ENCODE measurements at places on chromosomes 3 and 15.

DNA sequence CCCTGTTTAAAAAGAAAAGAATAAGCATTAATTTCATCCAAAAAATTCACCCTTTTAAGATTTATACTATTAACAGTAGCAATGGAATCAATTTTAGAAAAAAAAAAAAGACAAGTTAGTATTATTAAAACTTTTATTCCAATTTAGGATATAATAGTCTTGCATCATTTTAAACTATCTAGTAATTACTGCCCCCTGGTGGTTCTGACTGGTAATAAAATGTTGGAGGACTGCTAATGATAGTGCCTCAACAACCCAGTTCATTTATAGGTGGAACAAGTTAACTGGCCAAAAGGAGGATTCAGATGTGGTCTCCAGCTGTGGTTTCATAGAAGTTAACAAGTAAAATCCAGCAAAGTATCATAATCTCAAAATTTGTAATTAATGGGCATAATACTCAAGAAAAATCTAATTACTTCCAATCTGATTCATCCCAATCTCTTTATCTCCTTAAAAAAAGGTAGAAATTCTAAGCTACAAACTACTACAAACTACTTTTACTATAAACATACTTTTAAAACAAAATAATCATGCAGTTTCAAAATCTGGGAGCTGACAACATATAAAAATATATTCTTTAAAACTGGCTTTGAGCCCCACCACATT, 30.7 kb upstream of the WDR49 start:
- DNase-seq = peak; percentile 67

- DNase-seq = no peak
Observed at GRCh38 chr3:31096661-31097395, 202.4 kb upstream of the GADL1 start.

DNA sequence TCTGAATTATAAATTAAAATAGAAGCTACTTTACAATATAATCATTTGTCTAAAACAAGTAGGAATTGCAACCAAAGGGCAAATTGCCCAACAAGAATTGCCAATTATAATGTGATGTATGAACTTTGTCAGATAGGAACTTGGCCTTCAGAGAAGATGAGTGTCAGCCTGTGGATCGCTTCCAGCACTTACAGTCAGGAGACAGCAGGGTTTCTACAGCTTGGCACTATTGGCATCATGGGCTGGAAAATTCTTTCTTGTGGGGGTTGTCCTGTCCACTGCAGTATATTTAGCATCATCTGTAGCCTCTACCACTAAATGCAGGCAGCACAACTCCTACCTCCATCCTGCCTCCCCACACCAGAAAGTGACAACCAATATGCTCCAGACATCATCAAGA, 48.1 kb upstream of the CRBN start:
- no peak for DNase-seq

GRCh38 chr15:89649716-89650115, 5.6 kb downstream of the KIF7 start:
- no peak for DNase-seq

DNA sequence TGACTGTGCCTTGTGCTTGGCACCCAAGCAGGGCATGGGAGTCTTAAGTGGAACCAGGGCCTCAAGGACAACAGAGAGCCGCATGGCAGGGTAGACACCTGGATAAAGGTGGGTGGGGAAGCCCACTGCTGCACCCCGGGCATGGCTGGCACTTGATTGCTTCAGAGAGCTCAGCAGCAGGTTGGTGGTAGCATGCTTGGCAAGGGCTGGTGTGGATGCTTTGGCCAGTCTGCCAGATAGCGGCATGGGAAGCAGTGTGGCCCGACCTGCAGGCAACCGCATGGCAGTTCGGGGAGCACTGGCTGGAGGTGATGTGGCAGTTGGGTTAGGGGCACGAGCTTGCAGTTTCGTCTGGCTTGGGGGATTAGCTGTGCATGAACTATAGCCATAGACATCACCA, 2.5 kb downstream of the CCDC71 start:
- no peak for DNase-seq

DNA sequence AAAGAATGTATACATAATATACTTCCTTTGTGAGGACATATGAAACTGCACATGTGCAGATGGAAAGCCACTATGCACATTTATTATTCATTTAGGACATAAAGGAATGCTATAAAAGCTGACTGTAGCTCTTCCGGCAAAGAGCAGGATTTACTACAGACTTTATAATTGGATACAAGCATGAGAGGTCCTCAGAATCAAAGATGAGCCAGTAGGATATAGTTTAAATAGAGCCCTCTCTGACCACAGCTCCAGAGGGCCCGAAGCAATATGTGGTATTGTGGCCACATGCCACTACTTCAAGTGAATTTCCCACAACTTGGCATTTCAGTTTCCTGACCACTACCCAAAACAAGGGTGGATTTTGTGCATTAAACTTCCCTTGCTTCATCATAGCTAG, 140.9 kb downstream of the ATP8B4 start:
- no peak for DNase-seq

GRCh38 chr3:120438665-120439370, 12.0 kb downstream of the FSTL1 start:
- no peak for DNase-seq

- DNase-seq = no peak
Observed at GRCh38 chr3:149417727-149418126, 40.3 kb upstream of the TM4SF1 start.

GRCh38 chr3:8645712-8646111, 1.1 kb upstream of the SSUH2 start:
- no peak for DNase-seq
